Activated CD4-positive, alpha-beta T cell treated with anti-CD3 and anti-CD28 coated beads, Interleukin-2, amount 10 ng/mL, durations not matched to agents 24 days and 14 days (primary cell): ENCODE measurements at places on chromosomes 7 and 10. TPM values are rescaled to one million over a fixed set of nuclear protein-coding genes. Genes with fewer than 3 reads are reported as not detected.

FAM237B gene
- not detected in 2 replicates for total RNA-seq

CFAP43 gene
- total RNA-seq: not detected in 2 replicates

CCL26 gene
- not detected in 2 replicates for total RNA-seq

LRRC4 gene
- 2.2 and 5.7 TPM in 2 replicates for total RNA-seq

TMEM270 gene
- not detected in 2 replicates for total RNA-seq

LRMDA gene
- total RNA-seq: not detected in 2 replicates

MMD2 gene
- total RNA-seq: not detected in 2 replicates

MRLN gene
- 0.82 TPM in 1 of 2 replicates, not detected in the other for total RNA-seq
